Stimulated activated naive B cell treated with anti-CD40 and anti-IgM and Interleukin-4, amounts not matched to agents 10 μg/mL and 1 μg/mL and 100 μg/mL, for 72 hours (primary cell): ENCODE measurements at places on chromosomes 16 and 17.

GRCh38 chr17:48011405-48012150 is 26.0 kb downstream of the COPZ2 start:
- no peak for DNase-seq

DNA sequence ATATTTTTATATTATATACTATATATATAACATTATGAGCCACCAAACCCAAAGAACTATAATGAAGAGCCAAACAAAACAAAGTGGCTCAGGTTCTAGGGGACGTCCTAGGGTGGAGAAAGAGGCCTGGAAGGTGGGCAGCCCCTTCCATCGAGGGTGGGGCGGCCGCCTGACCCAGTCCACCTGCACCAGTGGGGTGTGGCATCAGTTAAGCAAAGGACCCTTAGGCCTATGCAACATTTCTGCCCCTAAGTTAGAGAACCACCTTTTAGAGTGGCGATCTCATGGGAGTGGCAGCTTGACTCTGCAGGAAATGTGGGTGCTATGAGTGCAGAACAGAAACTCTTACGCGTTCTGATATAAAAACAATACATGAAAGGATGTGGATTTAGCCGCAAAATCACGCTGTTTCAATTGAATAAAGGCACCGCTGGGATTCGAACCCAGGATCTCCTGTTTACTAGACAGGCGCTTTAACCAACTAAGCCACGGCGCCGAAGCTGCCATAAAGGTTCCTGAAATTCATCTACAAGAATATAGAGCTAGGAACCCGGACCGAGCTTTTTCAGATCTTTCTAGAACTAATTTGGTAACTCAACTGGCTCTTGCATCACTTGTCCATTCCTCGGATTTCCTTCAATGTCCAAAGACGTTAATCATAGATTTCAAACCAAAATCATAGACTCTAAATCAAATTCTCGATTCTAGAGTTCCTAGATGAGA is 15.6 kb upstream of the AURKB start:
- peak; percentile 39 for DNase-seq

DNA sequence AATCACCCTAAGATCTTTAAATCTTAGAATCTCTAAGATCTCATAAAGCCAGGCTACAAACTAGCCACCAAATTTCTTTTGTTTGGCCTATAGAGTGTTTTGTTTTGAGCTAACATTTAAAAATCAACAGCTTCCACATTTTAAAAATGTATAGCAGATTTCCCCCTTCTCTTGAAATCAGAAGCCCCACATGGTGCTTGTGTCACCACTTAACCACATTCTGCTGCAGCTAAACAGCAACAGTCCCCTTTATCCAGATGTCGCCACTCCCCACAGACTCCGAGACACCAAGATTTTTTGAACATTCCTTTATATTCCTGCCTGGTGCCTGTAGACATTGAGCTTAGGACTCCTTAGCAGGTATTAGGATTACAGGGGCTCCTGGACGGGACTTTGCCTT is 16.0 kb downstream of the GUCY2D start:
- no peak for DNase-seq

- no peak for DNase-seq
Measured at GRCh38 chr17:73696251-73696650, 52.0 kb upstream of the SDK2 start.

DNA sequence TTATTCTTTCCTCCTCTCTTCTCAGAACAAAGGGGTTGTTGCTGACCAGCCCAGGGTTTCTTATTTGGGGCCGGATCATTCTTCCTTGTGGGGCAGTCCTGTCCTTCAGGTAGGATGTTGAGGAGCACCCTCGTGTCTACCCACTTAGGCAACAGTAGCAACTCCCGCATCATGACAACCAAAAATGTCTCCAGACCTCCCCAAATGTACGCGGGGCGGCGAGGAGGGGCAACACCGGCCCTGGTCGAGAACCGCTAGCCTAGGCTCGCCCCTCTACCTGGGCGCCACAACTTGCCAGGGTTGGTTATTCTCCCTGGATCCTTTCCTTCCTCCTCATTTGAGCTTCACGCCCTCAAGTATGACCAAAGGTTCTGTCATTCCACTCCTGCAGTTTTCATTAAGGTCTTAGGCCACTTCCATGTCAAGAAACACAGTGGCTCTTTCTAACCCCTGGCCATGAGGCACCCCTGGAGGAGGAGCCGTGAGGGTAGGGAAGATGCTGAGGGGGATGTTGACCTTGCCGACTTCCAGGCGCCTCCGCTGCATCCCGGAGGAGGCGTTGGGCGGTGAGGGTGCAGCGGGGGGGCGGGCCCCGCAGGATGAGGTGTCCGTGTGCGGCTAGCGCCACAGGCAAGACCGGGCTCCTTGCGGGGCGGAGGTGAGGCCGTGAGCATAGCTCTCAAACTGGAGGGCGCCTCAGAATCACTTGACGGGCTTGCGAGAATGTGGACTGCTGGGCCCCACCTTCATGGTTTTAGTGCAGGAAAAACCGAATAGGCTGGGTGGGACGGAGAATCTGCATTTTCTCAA is 712 bp upstream of the SPECC1 start:
- no peak for DNase-seq

- DNase-seq = no peak
Measured at GRCh38 chr16:11403534-11403795, 58.2 kb downstream of the RMI2 start.

DNA sequence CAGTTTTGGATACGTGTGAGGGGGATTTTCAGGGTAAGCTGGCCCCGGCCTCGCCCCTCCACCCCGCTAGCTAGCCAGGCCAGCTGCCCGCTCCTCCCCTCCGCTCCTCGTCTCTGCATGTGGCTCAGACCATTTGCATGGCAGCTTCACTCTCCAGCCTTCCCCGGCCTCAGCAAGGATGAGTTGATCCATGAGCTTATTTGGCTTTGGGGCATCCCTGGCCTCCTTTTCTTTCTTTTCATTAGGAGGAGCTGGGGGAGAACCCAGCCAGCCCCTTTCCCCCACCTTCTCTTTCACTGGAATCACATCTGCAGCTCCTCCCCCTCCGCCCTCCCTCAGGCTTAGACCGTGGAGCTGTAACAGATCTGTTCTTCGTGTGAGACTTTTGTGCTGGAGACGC is 30.7 kb downstream of the ELAC2 start:
- no peak for DNase-seq

DNA sequence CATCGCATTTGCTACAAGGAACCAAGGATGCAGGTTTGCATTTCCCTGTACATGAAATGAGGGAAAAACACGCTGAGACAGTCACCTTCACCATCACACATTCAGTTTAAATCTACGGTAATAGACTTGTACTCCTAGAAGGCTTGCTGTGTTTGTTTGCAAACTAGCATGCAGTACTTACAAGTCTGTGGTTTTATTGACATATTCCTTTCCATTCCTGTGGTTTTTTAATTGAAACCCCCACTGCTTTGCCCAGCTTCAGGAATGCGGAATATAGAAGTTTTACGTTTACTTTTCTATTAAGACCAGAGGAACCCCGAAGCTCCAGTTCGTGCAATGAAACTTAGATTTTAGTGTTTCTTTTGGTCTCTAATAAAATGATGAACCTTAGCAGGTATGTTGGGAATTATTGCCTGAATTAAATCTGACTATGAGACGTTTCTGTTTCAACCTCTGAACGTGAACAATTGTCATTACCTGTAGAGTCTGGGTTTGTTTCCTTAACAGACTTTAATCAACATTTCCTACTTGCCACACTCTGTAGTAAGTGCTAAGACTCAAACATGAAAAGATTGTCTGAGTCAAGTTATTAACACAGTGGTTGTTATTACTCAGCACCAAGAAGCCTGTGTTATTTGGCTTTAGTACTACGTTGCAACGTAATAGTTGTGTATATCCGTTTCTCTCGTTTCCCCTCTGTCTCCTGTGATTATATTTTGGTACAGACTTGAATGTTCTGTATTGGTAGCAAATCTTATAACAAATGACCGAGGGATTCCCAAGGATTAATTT is 793.3 kb upstream of the GOT2 start:
- DNase-seq = no peak

GRCh38 chr16:31088459-31089183 is at the start of gene PRSS53:
Gene PRSS53 (minus strand): TSS chr16:31088943. CDS start chr16:31088809, 134 bp downstream.
- DNase-seq = no peak

DNA sequence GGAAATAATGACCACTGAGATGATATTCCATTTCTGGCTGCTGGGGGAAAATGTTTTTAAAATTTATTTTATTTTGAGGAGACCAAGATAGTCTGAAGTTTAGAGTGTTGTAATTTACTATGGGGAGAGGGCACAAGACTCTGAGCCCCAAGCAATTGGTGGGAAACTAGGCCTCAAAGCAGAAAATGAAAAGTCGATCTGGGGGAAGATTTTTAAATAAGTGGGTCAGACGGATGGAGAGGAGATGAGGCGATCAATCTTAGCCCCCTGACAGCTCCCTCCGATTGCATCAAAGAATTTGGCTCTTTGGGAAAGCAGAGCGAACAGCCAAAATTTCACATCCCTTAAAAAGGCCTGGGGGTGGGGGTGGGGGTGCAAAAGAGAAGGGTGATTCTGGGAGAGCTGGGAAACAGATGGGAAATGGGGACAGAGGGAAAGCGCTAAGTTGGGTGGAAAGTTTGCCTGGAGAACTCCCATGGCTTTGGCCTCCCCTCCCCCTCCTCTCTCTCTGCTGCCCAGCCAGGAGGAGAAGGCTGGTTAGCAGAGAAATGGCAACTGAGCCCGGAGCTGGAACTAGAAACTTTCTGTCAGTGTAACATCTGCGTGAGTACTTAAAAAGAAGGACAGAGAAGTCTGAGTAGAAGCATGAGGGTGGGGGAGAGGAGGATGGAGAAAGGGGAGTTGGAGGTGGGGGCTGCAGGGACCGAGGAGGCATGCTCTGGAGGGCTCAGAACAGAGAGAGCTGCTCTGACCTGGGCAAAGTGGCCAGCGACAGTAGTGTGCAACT is 1.4 kb upstream of the HOXB2 start:
- DNase-seq = no peak
